ENCODE measurements at places on chromosomes 11 and 22. TPM values are rescaled to one million over a fixed set of nuclear protein-coding genes. Genes with fewer than 3 reads are reported as not detected.
A peak's percentile ranks its signal among the peaks of the same experiment; 100 is the strongest.

DNA sequence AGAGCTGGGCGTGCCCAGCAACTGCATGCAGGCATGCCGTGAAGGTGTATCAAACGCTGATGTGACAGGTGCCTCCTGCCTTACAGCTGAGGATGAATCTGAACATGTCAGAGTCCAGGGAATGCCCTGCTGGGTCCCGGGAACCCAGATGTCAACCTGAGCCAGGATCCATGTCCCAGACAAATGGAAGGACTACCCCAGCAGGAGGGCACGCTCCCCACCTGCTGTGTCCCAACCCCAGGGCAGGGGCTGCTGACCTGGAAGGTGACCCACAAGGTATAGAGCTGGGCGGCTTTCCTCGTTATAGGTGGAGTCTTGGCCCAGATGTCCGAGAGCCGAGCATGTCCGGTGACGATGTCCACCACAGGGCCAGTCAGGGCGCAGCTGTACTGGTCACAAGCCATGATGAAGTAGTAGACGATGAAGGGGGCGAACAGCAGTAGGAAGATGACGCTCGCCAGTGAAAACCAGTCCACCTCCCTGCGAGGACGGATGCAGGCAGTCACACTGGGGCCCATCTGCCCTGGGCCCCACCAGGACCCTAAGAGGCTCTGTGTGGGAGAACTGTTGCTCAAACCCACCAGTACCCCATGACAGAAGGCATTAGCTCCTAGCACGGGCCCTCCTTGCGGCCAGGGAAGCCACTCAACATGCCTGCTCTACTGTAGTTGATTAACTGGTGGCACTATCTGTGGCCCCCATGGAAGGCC is 4.3 kb downstream of the DHCR7 start:
- DNase-seq: no peak

- DNase-seq: no peak
Observed at GRCh38 chr22:23705358-23705757, 14.5 kb downstream of the RGL4 start.

DNA sequence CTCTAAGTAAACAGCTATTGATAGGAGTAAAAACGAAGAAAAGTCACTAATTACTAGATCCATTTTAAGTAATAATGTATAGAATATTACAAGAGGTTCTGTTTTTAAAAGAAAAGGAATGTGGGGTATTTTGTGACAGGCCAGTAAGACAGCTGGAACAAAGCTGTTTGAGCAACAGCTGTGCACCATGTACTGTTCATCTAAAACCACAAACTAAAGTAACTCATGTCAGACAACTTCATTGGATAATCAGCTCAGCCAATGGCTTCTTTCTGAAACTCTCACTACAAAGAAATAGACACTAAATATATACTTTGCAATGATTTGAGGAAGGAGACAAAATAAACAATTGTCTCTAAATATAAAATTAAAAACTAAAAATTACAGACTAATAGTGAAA is 16.1 kb downstream of the RRAS2 start:
- DNase-seq: no peak

DNA sequence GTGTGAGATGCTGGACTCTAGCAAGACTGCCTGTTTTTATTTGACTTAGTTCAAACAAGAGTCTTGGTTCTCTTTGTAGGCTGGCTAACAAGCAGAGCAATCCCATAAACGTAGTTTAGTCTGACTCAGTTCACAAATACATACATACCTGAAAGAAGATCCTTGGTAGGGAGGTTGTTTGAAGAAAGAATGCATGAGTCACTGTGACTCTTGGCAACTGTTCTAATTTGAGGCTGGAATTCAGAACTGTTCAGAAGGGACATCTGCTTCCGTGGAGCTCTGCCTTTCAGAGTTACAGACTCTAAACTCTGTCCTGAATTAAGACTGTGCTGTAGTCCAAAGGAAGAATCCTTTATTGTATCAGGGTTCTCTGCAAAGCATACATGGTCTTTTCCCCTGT is 32.2 kb downstream of the C2CD3 start:
- DNase-seq: peak; percentile 45

DNA sequence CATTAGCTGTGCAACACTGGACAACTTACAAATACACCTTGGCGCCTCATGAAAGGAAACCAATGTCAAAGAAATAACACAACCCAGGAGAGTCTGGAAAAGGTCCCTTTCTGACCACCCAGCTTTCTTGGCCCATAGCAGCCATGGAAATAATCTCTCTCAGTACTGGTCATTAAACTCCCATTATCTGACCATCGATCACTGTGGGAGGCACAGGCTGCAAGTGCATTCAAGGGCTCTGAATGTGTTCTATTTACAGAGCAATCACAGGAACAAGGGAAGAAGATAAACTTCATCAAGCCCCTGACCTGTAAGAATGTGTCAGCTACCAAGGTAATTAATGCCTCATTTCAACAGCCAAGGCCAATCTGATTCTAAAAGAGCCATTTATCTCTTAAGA is 40.1 kb downstream of the CTSC start:
- no peak for DNase-seq

DNA sequence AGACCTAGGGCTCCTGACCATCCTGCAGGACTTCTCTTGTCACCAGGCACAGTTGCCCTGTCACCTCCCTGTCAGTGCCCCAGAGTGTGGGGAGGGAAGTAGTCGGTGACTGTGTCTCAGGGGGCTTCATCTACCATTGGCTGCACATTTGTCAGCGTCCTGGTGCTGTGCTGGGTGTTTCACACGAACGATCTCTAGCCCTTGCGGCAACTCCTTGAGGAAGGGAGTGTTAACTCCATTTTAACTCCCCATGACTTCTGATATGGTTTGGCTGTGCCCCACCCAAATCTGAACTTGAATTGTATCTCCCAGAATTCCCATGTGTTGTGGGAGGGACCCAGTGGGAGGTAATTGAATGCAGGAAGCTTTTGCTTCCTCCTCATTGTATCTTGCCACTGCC is 7.1 kb downstream of the TSKU start:
- DNase-seq: no peak

- DNase-seq: peak; percentile 62
Observed at GRCh38 chr11:68053117-68053516, 14.3 kb downstream of the TCIRG1 start.

- DNase-seq: no peak
Observed at GRCh38 chr11:126079621-126080124, 17.0 kb upstream of the CDON start.

DNA sequence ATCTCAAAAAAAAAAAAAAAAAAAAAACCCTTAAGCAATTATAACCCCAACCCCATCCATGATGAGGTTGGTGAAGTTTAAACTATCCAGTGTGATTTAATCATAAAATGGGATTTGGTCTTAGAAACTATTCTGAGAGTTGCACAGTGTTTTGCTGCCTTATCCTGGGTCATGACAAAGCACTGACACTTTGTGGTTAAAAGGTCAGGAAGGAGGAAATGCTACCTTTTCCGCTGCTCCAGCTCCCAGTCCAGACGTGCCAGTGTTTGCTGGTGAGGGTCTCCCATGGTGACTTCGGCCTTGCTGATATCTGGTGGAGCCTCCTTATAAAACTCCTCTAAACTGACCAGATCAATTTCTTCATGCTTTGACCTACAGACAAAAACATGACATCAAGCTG is 14.5 kb downstream of the THOC5 start:
- DNase-seq: no peak

- DNase-seq: peak; percentile 91
Observed at GRCh38 chr11:118917481-118918127, 8.1 kb downstream of the BCL9L start.

- no peak for DNase-seq
Observed at GRCh38 chr11:122414406-122415018, 241.0 kb upstream of the UBASH3B start.

DNA sequence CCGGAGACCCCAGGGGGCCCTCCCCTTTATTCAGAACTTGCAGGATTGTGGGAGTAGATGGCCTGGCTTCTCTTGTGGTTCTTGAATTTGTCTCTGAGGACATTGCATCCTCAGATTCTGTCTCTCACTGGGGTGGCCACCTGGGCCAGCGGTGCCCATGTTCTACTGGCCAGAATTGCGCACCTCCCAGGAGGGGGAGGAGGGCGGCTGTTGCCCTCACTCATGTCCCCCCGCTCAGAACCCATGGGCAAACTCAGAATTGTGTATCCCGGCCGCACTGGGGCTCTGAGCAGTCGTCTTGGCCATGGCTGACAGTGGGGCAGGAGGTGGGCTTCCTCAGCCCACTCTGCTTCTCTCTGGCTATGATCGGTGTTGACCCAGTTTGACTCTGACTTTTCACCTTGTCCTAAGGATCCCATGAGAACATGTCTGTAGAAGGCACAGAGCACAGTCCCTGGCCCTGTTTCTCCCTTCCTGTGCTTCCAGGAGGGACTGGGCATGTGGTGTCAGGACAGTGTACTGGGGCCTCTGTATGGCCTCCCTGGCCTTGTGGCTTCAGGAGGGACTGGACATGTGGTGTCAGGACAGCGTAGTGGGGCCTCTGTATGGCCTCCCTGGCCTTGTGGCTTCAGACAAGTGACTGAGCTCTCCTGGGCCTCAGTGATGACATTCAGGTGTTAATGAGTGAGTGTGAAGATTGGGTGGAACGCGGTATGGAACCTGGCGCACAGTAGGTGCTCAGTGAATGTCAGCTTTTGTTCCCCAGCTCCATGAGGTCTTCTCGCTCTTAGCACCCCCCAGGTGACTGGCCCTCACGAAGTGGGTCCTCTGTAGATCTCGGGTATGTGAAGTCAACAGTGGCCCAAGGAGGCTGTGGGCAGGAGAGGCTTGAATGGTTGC is 99.3 kb downstream of the TBC1D22A start:
- DNase-seq: no peak

DNA sequence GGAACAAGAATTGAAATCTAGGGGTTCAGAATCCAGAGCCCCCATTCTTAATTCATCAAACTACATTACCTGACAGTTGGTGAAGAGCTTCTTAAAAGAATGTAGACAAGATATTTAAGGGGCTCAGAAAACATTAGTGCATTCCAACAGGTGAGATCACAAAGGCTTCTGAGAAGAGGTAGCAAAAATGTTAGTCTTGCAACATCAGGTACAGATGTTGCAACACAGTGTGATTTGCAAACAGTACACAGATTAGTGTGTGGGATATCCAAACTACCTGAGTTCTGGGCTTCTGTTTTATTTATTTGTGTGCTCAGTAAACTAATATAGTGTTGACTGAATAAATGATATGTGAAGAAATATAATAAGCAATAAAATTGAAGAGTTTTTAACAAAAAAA is 11.8 kb downstream of the CASP4 start:
- no peak for DNase-seq

DNA sequence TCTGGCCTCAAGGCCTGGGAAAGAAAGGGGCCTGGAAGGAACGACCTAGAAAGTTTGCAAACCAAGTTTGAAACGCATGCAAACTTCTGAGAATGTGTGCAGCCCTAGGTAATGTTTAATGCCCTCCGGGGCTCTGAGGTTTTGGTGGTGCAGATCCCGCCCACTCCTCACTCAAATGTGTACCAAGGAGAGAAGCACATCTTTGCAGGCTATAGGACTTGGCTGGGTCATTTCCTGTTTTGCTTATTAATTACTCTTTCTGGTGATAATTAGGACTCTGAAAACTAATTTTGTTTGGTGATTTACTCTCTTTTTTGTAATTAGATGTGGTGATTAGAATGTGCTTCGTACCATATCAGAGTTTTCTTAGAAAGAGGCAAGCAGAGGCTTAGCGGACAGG is 625.9 kb upstream of the CADM1 start:
- DNase-seq: no peak

GRCh38 chr11:22539821-22540256 is 85.8 kb downstream of the FANCF start:
- no peak for DNase-seq

GRCh38 chr11:130840679-130841078 is 75.6 kb downstream of the SNX19 start:
- no peak for DNase-seq

DNA sequence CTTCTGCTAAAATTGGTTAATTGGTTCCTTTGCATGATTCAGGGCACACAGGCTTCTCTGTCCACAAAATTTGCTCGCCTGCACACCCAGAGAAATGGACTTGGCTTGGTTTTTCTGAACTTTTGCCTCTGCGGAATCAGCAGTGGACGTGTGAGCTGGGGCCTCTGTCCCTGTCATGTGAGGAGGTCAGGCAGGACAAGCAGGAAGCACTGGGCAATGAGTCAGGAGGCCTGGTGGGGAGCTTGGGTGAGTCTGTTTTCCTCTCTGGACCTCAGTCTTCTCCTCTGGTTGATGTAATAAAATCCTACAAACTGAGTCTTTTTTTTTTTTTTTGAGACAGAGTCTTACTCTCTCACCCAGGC is 10.4 kb upstream of the CELSR1 start:
- peak; percentile 82 for DNase-seq

GRCh38 chr11:83427501-83427900 is 141.3 kb upstream of the CCDC90B start:
- no peak for DNase-seq

- DNase-seq: no peak
Observed at GRCh38 chr11:17695454-17696441, 23.6 kb upstream of the MYOD1 start.

- no peak for DNase-seq
Observed at GRCh38 chr11:63511048-63511748, 5.3 kb downstream of the LGALS12 start.

- no peak for DNase-seq
Observed at GRCh38 chr11:31913985-31914384, 102.9 kb upstream of the PAX6 start.

Gene CRACR2B
- total RNA-seq: 18.3 TPM

Gene SYTL2
- 17.8 TPM for total RNA-seq

Gene ZNF202
- total RNA-seq: 1.5 TPM

Gene CCS
- 51.7 TPM for total RNA-seq

Gene KRTAP5-9
- 0.18 TPM for total RNA-seq

All from adrenal gland (tissue), 19 donors.